Stimulated activated CD4-positive, alpha-beta T cell treated with anti-CD3 and anti-CD28 coated beads, Interleukin-4, amount 100 ng/mL, for 48 hours (primary cell): ENCODE measurements at places on chromosomes 6 and 20.

- no peak for DNase-seq
Measured at GRCh38 chr20:43900496-43900895, 14.2 kb upstream of the TOX2 start.

DNA sequence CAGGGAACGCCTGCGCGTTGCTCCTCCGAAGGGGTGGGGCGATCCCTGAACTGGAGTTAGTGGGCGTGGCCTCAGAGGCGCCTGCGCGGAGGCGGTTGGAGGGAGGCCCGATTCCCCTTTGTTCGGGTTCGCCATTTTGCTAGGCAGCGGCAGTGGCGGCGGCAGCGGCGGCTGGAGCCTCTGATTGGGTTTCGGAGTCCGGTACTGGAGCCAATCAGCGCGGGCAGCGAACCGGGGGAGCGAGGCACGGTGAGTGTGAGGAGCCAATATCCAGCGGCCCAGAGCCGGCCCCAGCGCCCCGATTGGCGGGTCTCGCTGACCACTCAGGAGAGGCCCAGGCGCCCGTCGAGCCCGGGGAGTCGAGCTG lies at the start of gene NFYA:
Gene NFYA (plus strand): TSS at position 139 of the 367 bp plus-strand sequence. CDS start 6,116 bp downstream, outside the sequence.
- DNase-seq = no peak

DNA sequence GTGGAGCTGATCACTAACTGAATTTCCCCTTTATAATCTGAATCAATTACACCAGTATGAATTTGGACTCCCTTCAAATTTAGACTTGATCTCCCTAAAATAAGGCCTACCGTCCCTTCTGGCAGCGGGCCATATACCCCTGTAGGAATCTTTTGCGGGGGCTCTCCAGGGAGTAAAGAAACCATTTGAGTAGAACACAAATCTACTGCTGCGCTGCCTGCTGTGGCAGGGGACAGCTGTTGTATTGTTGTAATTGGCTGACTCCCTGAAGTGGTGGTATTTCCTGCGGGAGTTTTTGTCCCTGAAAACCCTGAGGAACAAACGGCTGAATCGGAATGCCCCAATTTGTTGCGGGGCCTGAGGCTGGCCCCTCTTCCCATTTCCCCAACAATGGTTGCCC lies 16.0 kb upstream of the PTCRA start:
- DNase-seq = no peak

GRCh38 chr6:85077098-85077497 lies 312.7 kb upstream of the TBX18 start:
- DNase-seq = no peak
